ENCODE measurements at places on chromosomes 1 and 21.

GRCh38 chr1:1129381-1129821 lies 13.5 kb upstream of the C1orf159 start:
- no peak for DNase-seq

- no peak for DNase-seq
Observed at GRCh38 chr1:27865821-27866220, 6.5 kb upstream of the THEMIS2 start.

DNA sequence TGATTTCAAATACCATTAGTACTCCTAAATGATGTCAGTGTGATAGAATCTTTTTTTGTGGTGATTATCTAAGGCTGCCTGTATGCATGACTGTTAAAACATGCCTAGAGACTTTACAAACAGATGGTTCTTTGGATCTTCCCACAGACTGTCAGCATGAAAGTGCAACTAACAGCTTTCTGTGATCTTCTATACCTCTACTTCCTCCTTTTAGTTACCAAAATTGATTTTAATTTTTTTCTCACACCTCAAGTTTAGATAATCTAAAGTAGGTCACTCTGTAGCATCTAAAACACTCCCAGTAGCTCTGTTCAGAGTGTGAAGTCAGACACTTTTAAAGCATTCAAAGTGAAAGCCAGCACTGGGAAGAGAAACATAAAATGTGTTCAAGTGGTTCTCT lies 534.5 kb downstream of the PTPRC start:
- DNase-seq, result no peak

GRCh38 chr1:190376044-190376443 lies 101.6 kb downstream of the BRINP3 start:
- no peak for DNase-seq

DNA sequence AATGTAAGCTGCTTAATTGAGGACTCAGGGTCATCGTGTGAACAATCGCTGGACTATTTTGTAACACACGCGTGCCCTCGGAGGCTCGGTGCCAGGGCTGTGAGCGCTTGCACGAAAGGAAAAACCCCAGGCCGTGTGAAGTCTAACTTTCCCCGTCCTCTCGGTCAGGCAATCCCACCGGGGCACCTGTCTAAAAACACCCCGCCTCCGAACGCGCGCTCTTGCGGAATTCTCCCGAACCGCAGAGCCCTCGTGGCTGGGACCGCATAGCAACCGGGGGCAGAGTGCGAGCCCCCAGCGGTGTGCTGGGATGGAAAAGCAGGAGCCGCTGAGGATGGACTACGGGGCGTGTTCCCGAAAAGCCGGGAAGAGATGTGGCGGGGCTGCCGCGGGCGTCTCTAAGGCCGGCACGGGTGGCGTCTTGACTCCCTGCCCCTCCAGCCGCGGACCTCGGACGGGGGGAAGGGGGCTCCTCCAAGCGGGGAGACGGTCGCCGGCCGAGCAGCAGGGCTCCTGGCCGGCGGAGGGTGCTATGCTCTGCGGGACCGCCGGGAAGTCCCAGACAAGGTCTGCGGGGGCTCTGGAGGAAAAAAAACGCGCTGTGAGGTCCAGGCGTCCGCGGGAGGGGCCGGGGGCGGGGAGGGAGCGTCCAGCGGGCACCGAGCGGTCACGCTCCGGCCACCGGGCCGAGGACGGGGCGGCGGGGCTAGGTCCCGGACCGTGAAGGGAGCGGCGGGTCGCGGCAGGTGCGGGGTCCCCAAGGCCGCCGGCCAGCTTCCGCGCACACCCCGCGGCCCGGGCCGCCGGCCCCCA lies 936 bp downstream of the ZBTB21 start:
- peak; percentile 25 for DNase-seq

GRCh38 chr21:36430841-36431240 lies 45.6 kb downstream of the CHAF1B start:
- DNase-seq, result no peak

DNA sequence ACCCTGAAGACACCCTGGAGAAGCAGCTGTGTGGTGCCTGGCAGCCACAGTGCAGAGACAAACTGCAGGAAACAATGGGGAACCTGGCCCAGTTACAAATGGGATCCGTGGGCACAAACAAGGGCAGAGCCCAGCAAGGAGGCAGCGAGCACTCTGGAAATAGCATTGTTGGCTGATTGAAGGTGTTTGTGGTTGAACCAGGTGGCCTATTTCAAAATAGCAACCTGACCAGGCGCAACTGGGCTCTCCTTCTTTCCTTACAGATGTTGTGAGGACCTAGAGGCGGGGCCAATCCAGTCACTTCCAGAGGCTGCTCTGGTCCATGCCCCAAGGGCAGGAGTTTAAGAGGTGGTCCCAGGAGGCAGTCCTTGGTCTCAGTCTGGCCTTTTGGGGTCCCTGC lies 21.7 kb upstream of the ZBTB21 start:
- no peak for DNase-seq

GRCh38 chr1:1957533-1957961 lies 38.5 kb upstream of the TMEM52 start:
- DNase-seq, result no peak

GRCh38 chr1:192954705-192955265 lies 104.4 kb downstream of the UCHL5 start:
- DNase-seq, result no peak

DNA sequence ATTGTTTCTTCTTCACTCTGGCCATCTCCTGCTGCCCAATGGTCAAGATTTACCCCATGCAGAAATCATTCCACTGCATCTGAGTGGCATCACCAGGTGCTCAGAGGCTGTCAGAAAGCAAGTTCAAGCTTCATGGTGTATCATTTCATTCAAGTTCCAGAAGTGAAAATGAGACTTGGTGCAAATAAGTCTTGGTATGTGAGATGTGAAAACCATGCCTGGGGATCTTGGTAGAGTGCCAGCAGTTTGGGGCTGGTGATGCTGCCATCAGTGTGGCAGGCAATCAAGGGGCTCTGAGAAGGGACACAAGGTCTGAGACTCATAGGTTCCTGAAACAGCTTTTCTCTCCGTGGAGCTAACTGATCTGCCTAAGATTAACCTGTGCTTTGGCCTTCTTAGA lies 52.0 kb downstream of the CD2 start:
- peak; percentile 26 for DNase-seq

DNA sequence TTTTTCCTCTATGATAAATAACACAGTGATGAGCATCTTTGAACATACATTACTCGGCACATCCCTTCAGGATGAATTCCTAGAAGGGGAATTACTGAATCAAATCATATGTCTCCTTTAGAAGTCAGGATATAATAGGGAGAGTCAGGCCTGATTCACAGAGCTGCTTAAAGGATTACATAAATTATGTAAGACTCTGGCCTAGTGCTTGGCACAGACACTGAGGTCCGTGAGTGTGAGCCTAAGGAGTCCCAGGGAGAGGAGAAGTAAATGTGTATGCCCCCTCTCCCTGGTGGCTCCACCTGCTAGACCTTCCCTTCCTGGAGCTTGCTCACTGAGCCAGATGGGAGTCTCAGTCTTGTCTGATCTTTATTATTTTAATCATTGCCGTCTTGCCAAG lies 8.6 kb upstream of the FOXE3 start:
- DNase-seq, result no peak

- DNase-seq, result no peak
Observed at GRCh38 chr1:226370144-226370923, 37.6 kb downstream of the PARP1 start.

GRCh38 chr1:224683936-224684335 lies 67.8 kb downstream of the CNIH3 start:
- DNase-seq, result no peak

DNA sequence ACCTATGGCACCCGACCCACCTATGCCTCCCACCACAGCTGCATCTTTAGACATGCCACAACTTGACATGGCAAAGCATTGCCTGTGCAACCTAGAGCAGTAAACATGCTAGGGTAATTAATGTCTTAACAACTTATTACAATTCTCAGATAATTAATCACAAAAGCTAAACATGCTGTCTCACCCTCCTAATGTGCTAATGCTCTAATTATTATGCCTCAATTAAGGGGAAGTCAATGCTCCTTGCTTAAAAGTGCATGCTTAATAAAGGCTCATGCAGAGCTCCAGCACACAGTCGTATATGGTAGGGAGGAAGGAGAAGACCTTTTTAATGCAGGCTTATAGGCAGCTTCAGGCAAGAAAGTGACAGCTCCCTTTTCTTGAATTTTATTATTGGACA lies 396.0 kb downstream of the SEC16B start:
- no peak for DNase-seq

- DNase-seq, result no peak
Observed at GRCh38 chr1:107698161-107698560, 266.8 kb downstream of the VAV3 start.

- DNase-seq, result no peak
Observed at GRCh38 chr1:4411862-4412261, 242.5 kb upstream of the AJAP1 start.

GRCh38 chr1:6266641-6267040 lies 5.7 kb upstream of the GPR153 start:
- DNase-seq, result no peak

- DNase-seq, result no peak
Observed at GRCh38 chr21:31752967-31753366, 21.0 kb upstream of the SCAF4 start.

DNA sequence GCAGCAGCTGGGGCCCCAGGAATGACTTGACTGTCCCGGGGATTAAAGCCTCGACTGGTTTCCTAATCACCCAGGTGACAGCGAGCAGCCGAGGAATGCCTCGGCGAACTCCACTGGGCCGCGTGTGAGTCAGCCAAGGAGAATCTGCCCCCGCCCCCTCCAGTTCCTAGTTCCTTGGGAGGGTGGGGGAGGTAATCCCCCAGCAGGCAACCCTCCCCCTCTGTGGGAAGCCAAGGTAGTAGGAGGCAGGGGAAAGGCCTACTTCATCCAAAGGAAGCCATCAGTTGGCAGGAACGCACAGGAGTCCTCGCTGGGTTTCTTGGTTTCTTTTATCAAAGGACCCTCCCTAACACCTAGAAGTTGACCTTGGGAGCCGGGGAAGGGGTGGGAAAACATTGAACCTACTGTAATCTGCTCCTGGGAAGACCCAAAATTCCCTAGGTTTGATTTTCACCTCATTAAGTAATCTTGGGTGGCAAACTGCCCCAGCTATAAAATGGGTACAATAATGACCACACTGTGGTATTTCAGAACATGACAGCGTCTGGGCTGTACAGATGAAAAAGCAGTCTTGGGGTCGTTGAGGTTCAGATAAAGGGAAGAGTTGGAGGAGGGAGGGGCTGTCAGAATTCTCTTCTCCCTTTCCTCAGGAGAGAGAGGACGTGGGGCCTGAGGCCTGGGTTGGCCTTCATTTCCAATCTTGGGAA lies 1.4 kb downstream of the TENT5B start:
- no peak for DNase-seq

- no peak for DNase-seq
Observed at GRCh38 chr1:196960854-196961253, 16.5 kb upstream of the CFHR5 start.
